ENCODE measurements at places on chromosomes 11 and 22.

GRCh38 chr22:35860087-35860733 lies 142.5 kb downstream of the APOL5 start:
- no peak for DNase-seq

GRCh38 chr11:34624069-34624468 lies 3.2 kb downstream of the EHF start:
- DNase-seq, result no peak

DNA sequence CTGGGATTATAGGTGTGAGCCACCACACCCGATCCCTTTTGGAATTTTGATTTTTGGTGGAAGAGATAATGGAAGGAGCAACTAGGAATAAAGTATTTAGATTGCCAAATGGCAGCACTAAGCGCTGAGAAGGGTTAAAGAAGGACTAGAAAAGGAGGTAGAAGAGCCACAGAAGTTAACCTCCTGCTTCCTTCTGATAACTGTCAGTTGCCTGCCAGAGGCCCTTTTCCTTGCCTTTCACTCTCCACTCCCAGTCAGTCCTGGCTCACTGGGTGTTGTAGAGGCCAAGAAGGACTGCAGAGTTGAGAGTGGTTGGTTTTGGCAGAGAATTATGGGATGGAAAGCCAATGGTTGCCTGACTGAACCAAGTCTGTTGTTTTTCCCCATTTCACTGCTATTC lies 19.3 kb downstream of the ZC3H12C start:
- DNase-seq, result no peak

DNA sequence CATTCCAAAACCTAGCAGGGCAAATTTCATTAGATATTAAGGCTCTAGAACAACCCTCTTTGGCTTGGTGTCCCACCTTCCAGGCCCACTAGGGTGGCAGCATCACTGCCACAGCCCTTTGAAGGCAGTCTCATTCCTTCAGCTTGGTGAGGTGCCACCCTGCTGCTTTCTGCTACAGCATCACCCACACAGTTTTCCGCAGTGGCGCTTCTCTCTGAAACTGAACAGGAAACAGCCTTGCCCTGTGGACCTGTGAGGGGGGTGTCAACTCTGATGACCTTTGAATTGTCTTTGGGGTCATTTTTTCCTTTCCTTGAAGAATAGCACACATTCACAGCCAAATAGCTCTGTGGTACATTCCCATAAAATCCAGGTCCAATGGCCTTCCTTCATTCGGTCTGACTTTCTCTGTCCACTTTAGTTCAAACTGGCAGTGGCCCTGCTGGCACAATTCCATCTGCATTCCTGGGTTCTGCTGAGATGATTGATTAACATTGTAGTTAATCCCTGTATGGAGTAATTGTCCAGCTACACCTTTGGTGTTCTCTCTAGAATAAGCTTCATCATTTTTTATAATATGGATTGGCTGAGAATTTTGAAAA lies 251.9 kb upstream of the FAT3 start:
- DNase-seq, result no peak

GRCh38 chr11:7611411-7611810 lies 61.9 kb downstream of the CYB5R2 start:
- DNase-seq, result no peak

GRCh38 chr11:104329078-104329665 lies 165.2 kb upstream of the PDGFD start:
- DNase-seq, result no peak

- DNase-seq, result no peak
Observed at GRCh38 chr22:34914846-34915245, 151.1 kb upstream of the ISX start.

DNA sequence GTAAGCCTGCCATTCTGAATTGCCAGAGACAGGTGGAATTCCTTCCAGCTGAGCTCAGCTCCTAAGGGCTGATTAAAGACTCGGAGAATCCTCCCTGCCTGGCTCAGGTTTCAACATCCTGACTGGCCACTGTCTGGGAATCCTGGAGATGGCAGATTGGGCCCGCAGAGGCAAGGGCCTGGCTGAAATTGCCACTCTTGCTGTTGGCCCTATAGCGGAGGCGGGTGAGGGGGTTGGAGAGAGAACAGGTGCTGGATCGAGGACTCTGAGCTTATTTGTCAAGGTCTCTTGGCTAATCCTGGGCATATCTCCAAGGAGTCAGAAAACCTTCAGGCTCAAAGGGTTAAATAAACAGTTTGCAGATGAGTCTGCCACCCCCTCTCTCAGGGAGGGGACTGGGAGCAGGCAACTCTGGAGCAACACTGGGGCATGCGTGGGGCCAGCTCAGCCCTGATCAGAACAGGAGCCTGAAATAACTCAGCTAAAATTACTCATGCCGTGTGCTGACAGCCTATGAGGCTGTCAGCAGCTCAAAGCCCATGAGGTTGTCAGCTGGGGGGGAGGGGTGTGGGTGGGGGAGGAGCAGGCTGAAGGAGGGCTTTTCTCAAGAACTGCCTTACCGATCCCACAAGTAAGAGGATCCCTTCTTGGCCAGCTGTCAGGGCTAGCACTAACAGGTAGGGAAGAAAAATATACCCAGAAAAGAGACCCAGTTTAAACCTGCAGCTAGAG lies 14.7 kb upstream of the MFRP start:
- no peak for DNase-seq

DNA sequence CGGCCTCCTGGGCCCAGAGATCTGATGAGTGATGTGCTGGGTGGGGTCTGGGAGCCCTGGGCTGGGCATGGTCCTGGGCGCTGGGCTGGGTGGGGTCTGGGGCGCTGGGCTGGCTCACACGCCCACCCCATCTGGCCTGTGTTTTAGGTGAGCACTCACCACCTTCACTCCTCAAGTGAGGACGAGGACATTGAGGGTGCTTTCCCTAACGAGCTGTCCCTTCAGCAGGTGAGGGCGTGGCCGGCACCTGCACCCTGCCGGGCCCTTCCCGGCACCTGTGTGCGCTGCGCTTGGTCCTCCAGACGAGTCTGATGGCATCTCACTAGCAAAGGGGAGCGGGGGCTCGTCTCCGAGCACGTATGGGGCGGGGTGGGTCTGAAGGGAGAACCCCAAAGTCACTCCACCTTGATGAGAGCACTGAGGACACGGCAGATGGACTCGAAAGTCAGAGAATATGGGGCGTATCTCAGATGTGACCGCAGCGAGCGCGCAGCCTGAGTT lies 37.9 kb downstream of the SBF1 start:
- DNase-seq, result no peak

DNA sequence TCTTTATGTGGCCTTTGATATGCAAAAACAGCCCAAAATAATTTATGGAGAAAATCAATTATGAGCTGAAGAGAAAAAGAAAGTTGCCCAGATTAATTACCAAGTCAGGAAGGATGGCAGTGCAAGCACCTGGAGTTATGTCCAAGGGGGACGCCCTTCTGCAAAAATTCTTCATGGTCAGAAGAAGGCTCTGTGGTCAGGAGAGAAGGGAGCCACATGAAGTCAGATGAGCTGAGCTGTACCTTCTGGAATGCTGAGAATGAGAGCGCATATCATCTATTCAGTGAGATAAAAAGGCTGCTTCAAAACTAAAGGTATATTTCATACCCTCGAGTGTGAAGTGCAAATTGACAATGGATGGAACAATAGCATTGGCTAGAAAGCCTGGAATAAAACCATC lies 607.4 kb downstream of the NTM start:
- no peak for DNase-seq

DNA sequence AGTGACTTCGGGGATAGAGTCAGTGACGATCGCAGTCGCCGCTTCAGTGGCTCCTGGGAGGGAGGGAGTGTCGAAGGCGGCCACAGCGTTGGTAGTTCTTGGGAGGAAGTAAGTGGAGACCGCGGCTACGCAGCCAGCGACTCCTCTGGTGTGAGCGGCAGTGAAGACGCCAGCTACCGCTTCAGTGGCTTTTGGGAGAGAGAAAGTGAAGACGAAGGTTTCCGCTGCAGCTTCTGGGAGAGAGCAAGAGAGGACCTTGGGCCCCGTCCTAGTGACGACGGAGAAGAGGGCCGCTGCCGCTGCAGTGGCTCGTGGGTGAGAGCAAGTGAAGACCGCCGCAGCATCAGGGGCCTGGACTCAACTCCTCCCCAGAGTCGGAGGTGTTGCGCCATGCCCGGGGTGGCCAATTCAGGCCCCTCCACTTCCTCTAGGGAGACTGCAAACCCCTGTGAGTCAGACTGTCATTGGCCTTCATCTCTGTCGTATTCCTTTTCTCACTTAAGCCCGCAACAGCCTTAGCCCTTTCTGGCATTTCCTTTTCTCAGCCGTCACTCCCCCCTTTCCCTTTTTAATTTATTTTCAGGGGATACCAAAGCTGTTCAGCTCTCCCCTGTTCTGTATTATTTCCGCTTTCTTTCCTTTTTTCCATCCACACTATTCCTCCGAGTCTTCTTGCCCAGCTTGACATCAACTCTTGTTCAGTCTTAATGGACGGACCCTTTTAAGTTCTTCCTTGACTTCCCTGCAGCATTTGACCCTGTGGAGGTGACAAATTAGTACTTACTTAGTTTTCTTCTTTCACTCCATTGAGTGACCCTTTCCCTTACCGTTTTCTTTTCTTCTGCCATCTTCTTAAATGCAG lies 1.0 kb downstream of the ANKRD42 start:
- DNase-seq, result no peak

GRCh38 chr11:10385696-10386095 lies 69.4 kb upstream of the AMPD3 start:
- DNase-seq, result no peak

- DNase-seq, result no peak
Observed at GRCh38 chr11:5738431-5738830, 2.2 kb downstream of the OR56B1 start.

- DNase-seq, result no peak
Observed at GRCh38 chr22:41862160-41862529, 29.2 kb downstream of the SREBF2 start.

DNA sequence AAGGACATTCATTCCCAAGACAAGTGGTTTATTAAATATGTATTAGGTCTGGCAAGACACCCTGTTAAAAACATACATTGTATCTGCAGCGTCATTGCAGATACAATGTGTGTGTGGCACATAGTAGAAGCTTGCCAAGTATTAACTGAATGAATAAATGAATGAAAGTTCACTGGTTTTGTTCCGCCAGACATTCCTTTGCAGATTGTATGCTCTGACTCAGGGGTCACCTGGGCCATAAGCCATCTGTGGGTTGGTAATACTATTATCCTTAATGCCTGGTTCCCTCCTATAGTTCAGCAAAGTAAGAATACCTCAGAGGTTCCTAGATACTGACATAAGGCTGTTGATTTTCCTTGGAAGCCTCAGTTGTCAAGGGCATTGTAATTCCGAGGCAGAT lies 377.3 kb upstream of the CCDC90B start:
- no peak for DNase-seq

GRCh38 chr22:20205964-20206708 lies 55.3 kb upstream of the CCDC188 start:
- DNase-seq, result no peak

GRCh38 chr11:126700768-126701519 lies 299.6 kb downstream of the KIRREL3 start:
- no peak for DNase-seq

DNA sequence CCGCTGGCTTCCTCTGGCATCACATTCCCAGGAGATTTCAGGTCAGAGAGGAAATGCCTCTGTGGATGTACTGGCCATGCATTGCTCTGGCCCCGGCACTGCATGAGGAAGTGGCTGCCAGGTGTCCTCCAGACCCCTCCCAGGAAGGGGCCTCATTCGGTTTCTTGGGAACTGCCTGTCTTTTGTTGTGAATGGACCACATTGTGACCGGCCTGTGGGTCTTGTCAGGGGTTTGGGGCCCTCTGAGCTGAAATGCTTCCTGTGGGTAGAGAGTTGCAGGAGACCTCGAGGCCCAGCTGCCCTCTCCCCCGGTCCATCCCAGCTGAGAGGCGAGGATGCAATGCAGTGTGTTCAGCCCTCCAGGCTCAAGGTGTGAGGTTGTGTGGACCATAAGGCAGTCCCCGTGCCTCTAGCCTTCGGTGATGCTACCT lies 18.8 kb upstream of the ST3GAL4 start:
- no peak for DNase-seq
